ENCODE measurements at places on chromosomes 11 and 22.

- DNase-seq: no peak
Observed at GRCh38 chr11:22193348-22194051, 615 bp downstream of the ANO5 start.

GRCh38 chr11:109229682-109230081 is 192.3 kb upstream of the C11orf87 start:
- no peak for DNase-seq

GRCh38 chr11:28739489-28740280 is 631.5 kb downstream of the METTL15 start:
- no peak for DNase-seq

- no peak for DNase-seq
Observed at GRCh38 chr11:75063741-75064314, 32.8 kb downstream of the OR2AT4 start.

DNA sequence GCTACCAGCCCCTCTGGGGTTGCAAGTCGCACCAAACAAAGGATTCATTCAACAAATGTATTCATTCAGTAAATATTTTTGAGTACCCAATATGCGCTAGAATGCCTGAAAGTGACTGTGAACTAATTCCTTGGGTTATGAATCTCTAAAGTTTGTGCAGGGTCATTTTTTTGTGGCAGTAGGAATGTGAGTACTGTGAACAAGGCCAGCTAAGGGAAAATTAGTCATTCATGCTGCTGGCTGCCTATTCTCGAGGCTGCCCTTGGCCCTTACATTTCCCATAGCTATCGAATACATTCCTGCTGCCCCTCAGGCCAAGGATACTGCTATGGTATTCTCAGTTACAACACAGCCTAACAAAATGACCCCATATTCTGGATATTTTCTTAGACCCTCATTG is 141.6 kb downstream of the TRPC6 start:
- no peak for DNase-seq

DNA sequence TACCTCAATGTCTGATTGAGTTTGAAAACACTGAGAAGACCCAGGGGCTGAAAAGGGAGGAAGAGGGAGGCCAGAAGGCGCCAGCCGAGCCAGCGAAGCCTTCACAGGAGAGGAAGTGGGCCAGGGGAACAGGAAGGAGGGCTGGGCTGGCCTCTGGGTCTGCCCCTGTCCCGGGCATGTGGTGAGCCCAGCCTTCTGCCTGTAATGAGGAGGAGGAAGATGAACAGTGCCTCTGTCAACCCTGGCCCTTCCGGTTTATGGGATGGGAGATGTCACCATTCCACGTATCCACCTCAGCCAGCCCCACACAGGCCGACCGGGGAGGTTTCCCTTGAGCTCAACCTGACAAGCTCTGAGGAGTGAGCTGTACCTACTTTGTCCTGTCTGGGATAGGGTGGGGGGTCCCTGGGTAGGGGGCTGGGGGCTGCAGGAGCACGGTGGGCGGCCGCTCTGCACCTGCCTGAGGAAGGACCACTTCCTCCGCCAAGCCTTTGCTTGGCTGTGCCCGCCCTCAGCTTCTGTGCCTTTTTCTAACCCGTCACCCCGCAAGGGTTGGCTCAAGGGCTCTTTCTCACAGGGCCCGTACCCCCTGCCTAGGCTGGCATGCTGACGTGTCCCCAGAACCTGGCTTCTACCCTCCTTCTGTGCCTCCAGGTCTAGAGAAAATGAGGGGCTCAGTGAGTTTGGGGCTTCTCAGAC is 2.0 kb downstream of the PARVG start:
- DNase-seq: no peak

- DNase-seq: no peak
Observed at GRCh38 chr11:124190298-124191139, 7.4 kb downstream of the OR10D3 start.

- no peak for DNase-seq
Observed at GRCh38 chr11:117855186-117855845, 21.1 kb downstream of the FXYD6 start.

DNA sequence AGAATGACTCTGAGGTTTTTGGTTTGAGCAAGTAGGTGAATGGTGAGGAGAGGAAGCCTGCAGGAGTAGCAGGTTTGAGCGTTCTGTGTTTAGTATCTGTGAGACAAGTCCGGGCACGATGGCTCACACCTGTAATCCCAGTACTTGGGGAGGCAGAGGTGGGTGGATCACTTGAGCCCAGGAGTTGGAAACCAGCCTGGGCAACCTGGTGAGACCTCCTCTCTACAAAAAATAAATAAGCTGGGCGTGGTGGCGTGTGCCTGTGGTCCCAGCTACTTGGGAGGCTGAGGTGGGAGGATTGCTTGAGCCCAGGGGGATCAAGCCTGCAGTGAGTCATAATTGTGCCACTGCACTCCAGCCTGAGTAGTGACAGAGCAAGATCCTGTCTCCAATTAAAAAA is 9.7 kb upstream of the CENATAC start:
- no peak for DNase-seq

GRCh38 chr22:40626851-40627250 is 9.7 kb downstream of the MRTFA start:
- DNase-seq: no peak

GRCh38 chr22:24432059-24432853 is 4.9 kb downstream of the ADORA2A start:
- DNase-seq: no peak

GRCh38 chr11:95977534-95978174 is 53.7 kb upstream of the MTMR2 start:
- DNase-seq: no peak

GRCh38 chr22:39999144-39999757 is 4.5 kb downstream of the FAM83F start:
- DNase-seq: no peak

DNA sequence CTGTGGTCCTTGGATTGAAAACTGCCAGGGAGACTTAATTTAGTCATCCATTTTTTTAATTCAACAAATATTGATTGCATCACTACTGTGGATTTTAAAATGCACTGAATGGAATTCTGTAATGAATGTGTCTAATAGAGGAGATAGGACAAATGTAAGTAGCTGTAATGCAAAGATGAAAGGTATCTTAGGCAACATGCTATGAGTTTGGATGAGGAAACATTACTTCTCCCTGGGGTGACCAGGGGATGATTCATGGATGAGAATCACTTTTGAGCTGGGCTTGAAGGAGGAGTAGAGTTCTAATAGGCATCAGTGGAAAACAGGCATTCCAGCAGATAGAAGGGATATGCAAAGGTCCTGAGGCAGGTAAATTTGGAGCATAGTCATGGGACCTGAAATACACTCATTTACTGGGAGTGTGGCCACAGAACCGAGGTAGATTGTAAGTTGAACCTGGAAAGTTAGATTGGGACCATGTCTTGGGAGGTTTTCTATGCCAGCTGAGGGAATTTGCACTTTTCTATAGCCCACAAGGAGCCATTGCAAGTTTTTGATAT is 43.4 kb downstream of the PKNOX2 start:
- DNase-seq: no peak

DNA sequence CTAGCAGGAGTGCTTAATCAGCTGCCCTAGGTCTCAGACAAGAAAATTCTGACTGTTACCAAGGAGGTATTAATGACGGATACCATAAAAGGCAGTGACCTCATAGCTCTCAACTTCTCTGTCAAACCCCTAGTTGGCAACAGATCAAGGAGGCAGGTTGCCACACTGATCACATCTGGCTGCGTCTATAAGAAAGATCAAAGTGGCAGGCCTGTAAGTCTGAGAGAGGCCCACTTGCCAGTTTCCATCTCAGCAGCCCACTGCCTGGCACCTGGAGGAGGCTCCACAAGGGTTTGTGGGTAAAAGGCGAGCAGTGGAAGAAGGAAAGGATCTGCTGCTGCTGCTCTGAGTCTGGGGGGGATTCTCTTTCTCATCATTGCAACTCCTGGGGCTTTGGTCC is 239.6 kb upstream of the MPPED2 start:
- DNase-seq: no peak

DNA sequence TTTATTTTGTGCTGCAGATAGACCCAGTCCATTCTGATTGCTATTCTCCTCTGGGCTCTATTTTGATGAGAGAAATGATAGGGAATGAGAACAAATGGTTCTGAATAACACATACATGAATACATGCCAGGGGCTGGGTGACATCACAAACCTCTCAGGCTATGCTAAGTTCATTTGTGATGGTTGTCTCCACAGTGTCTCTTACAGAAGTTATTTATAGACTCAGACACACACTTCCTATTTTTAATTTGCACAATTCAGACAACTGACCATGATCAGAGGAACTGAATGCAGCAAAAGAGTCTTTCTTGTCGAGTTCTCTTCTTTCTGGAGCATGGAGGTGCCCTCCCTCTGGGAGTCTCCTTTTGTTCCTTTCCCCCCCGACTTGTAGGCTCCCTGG is 991.7 kb downstream of the OPCML start:
- no peak for DNase-seq

GRCh38 chr11:35798423-35798822 is 135.8 kb downstream of the TRIM44 start:
- no peak for DNase-seq

DNA sequence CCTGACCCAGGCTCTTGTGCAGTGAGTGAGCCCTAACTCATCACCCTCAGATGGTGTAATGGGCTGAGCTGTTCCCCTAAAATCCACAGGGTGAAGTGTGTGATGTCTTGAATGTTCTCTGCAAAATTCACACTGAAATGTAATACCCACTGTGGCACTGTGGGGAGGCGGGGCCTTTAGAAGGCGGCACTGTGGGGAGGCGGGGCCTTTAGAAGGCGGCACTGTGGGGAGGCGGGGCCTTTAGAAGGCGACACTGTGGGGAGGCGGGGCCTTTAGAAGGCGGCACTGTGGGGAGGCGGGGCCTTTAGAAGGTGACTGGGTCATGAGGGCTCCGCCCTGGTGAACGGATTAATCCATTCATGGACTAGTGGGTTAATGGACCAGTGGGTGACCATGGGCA is 33.0 kb downstream of the CHID1 start:
- DNase-seq: no peak

DNA sequence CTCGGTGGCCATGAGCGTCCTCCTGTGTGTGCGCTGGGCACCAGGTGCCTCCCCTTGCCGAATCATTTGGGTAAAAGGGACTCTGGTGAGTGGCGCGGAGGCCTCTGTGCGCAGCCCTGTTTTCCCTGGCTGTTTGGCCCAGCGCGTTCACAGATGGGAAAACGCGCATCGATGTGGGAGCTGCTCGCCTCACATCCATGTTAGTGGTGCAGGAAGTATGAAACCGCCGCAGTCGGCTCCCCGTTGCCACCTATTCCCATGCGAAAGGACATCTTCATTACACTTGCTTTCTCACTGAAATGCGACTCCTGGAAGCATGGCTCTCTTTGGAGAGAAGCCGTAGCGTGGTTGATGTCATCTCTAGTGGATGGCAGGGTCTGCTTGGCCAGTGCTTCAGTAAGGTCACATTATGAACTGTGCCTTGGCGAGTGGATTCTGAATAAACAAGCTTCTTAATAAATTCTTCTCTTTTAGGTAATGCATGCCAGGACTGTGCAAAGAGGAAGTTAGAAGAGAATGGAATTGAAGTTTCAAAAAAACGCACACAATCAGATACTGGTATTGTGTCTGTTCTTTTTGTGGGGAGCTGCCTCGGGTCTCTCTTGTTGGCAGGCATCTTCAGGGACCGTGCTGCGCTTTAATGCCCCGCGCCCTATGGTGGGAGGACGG is 26.3 kb downstream of the FAM118A start:
- no peak for DNase-seq

- no peak for DNase-seq
Observed at GRCh38 chr11:21059879-21060278, 390.5 kb downstream of the NELL1 start.

DNA sequence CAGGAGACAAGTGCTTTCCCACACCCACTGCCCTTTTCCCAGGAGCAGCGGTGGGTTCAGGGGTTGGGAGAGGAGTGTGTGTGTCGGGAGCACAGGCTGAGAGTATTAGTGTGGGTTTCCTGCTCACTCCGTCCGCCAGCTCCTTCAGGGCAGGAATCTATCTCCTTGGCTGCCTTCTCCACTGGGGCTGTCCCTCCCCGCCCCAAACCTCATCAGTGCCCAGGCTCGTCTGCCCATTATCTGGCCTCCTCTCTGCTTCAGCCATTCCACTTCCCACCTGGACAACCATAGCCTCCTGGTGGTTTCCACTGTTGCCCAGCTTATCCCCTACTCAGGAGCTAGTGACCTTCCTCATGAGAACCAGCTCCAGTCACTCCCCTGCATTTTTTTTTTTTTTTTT is 19.9 kb downstream of the ASPHD2 start:
- DNase-seq: no peak

- DNase-seq: no peak
Observed at GRCh38 chr22:20096574-20097420, 16.8 kb downstream of the DGCR8 start.

DNA sequence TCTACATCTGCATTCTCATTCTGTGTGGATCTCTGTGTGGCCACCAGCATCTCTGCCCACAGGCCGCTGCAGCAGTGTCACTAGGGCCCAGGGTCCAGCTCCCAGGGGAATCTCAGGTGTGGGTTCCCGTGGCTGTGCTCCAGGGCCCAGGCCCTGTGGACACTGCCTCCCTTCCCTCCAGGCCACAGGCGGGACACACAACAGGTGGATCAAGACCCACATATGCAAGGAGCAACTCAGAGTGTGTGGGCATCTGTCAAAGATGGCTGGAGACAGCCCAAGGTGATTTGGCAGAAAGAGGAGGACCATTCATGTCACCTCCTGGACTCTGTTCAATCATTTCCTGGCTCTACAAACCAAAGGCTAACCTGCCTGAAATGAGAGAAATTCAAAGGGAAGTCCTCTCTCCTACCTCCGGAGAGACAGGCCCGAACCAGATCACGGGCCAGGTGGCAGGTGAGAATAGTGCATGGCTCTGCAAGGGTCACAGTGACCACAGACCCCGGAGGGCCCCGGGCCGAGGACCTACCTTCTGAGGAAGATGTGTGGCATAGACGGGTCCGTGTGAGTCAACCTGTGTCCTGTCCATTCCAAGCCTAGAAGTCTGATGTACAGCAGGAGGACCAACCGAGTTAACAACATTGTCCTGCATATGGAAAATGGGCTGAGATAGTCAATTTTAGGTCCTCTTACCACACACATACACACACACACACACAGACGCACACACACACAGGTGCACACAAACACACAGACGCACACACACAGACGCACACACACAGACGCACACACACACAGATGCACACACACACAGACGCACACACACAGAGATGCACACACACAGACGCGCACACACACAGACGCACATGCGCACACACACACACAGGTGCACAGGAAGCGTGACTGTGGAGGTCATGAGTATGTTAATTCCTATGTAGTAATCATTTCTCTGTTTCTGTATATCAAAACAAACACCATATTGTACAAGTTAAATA is 1068.5 kb downstream of the BRD1 start:
- DNase-seq: no peak

- DNase-seq: no peak
Observed at GRCh38 chr11:8838248-8838647, 72.7 kb upstream of the AKIP1 start.

DNA sequence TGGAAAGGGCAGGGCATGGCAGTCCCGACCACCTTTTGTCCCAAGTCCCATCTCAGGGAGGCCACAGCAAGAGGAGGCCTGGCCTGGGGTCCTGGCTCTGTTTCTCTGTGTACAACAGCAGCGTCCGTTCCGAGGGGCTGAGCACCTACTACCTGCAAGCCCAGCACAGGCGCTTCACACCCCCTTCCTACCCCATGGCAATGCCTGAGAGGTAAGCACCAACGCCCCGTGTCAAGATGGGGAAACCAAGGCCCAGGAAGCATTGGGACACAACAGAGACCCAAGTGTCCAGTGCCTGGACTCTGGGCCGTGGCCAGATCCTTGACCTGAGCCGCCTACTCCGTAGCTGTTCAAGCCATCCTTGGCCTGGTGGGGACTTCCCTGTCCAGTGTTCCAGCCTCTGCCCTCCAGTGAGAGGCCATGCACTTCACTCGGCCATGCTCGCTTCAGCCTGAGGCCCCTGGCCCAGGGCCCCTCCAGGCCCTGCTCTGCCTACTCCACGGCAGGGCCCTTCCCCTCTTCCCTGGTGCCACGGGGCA is 14.3 kb upstream of the TCF20 start:
- no peak for DNase-seq
